ENCODE measurements at places on chromosomes 4 and X.

DNA sequence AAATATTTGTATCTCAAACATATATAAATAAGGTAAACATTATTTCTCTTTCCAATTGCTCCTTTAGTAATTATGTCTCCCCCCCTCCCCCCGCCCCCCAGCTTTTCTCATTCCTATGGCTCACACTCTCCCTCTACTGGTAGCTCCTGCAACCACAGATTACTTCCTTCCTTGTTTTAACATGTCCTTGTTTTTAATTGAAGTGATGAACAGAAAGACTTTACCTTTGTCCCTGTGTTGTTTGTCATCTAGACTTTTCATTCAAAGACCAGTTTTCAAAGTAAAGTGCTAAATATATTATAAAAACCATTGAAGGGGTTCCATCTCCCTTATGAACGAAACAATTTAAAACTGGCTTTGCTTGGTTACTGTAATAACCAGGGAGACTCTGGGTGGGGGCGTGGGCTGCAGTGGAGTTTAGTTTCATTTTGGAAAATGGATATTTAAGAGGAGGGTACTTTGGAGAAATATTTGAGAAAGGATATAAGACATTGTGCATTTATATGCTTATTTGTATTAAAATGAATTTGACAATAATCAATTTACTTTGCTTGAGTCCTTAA is 352.9 kb downstream of the RAPGEF2 start:
- no peak for DNase-seq

GRCh38 chr4:2787230-2788100 is 5.4 kb upstream of the SH3BP2 start:
- no peak for DNase-seq

GRCh38 chr4:183636923-183637322 is 22.1 kb downstream of the RWDD4 start:
- DNase-seq = no peak

DNA sequence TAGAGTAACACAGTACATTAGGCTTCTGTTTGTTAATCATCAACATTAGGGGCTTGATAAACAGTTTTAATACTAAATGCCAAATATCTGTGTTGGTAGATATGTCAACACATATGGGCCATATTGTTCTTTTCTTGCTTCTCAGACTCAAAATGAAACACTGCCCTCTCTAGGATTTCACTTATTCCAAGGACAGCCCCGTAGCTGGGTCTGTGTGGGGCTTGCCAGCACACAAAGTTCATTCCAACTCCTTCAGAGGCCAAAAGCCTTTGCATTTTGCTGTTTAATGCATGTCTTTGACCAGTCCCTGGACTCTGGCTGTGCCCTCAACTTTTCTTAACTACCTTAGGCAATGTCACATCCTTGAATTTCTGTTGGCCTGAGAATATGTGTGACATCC is 102.0 kb upstream of the ZNF827 start:
- DNase-seq = no peak

DNA sequence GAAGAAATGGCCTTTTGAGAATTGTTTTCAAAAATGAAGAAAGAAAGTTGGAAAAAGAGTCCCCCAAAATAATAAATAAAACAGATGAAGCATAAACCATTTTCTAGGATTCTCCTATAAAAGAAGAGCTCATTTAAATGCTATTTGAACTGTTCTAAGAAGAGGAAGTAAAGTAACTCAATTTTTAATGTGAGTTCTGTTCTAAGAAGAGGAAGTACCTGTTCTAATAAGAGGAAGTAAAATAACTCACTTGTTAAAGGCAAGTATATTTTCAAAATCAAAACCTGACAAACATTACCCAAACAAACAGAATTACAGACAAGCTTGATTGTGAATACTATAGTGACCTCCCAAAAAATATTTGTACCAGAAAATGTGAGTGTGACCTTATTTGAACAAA is 1326.3 kb downstream of the C4orf33 start:
- no peak for DNase-seq

- DNase-seq = no peak
Measured at GRCh38 chrX:70509078-70509477, 64.4 kb downstream of the DLG3 start.

- DNase-seq = no peak
Measured at GRCh38 chr4:74501579-74501978, 56.6 kb downstream of the AREG start.

DNA sequence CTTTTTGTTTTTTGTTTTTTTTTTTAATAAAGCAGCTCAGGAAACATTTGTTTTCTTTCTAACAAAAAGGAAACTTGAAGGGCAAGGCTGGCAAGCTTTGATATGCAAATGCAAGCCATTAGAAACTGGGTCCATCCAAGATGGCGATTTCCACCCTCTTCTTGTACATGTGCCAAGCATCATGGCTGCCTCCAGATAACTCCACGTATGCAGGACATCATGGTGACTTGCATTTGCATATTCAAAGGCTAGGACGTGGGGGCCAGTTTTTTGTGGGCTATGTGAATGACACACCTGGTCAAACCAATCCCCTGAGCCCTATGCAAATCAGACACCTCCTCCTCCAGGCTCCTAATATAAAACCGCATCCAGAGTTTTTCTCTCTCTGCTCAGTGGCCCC is 692.6 kb downstream of the FAM133A start:
- no peak for DNase-seq

DNA sequence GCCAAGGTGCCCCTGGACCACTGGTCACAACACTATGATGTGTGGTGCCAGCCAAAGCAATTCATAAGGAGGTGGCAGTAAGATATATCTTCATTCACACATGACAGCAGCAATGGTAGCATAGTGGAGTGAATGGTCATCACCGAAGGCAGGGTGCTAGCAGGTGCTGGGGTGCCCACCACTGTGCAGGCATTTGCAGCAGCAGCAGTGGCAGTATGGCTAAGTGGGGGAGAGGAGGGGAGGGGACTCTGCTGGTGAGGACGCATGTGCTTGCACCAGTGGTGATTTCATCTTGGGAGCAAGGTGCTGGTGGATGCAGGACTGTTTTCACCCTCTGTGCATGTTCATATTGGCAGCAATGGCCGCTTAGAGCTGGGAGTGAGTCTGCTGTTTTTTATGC is 419.1 kb upstream of the KLHL4 start:
- no peak for DNase-seq

- no peak for DNase-seq
Measured at GRCh38 chrX:51148848-51149247, 183.8 kb upstream of the NUDT10 start.

- no peak for DNase-seq
Measured at GRCh38 chrX:15441464-15441863, 51.7 kb downstream of the PIR start.

- no peak for DNase-seq
Measured at GRCh38 chrX:17414839-17415238, 39.8 kb downstream of the NHS start.

DNA sequence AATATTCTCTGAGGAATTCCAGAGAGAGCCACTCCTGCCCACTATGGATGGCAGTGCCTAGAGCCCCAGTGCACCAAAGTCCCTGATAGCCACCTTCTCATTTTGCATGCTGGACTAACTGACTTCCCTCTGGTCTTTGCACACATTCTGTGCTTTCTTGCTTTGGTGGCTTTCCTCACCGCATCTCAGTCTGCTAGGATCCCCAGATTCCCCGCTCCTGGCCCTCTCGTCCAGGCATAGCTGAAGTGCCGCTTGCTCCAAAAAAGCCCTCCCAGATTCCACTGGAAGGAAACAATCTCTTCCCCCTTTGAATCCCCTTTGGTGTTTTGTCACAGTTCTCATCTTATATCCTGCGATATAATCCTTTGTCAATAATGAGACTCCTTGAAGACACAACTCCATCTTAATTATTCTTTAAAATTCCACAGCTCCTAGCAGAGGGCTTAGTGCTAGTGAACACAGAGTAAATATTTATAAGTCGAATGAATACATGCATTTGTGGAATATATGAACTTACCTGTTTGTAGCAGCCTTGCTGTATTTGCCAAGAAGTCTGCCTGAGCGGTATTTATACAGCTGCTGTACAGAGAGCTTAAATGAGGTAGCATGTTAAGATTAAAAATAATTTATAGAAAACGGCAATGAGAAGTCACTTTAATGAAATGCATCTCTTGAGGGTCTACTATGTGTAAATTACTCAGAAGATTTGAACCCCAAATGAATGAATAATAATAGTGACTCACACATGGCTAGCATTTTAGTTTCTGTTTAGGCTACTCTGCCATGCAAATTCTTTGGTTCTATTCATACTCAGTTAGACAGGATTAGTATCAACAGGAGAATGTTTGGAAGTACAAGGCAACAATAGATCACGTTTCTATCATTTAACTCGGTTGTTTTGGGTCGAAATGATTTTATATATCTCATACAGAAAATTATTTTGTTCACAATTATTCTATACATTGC is 421.9 kb upstream of the TENM3 start:
- no peak for DNase-seq

DNA sequence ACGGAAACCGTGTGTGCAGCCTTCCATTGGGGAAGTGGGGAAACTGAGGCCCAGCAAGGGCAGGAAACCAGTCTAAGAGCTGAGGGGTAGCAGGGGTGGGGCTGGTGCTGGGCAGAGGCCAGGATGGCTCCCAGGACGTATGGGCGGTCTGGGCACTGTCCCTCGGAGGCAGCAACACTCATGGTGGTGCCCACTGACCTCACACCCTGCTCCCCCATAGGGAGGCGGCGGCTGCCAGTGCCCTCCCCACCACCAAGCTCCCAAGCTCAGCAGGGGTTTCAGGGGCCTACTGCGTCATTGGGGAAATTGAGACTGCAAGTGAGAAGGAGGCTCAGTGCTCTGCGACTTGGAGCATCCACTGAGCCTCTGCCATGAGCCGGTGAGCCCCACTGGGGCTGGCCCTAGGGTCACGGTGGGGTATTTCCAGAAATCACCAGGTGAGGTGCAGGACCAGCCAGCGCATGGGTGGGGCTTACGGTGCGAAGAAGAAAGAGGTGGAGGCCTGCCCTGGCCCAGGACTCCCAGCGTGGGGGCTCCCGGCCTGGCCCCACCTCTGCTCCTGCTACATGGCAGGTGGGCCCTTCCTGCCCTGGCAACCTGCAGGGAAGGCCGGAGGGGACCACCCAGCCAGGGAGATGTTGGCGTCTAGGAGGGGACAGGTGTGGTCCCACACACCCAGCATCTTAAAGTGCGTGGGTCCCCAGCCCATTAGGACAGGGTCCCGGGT is 915 bp downstream of the MSANTD1 start:
- no peak for DNase-seq

GRCh38 chr4:101993842-101994775 is 203.6 kb downstream of the BANK1 start:
- no peak for DNase-seq

DNA sequence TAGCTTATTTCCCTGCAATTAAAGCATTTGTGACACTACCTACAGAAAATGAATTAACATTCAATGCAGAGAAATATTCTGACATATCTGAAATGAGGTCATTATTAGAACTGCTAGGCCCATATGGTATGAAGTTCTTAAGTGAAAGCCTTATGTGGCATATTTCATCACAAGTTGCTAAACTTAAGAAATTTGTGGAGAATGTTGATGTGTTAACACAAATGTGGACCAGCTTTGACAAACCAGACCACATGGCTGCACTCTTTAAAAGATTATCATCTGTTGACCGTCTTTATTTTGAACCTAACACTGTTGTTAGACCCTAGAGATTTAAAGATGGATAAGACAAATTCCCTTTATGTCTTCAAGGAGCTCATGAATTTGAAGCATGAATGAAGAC is 1024.1 kb downstream of the RPA4 start:
- DNase-seq = no peak

GRCh38 chr4:657834-658667 is 16.0 kb downstream of the ATP5ME start:
- DNase-seq = no peak

GRCh38 chr4:10079912-10080588 is 36.5 kb downstream of the WDR1 start:
- DNase-seq = no peak

- no peak for DNase-seq
Measured at GRCh38 chr4:17709763-17710068, 71.7 kb downstream of the FAM184B start.

GRCh38 chrX:47059142-47059874 is 18.9 kb upstream of the RGN start:
- DNase-seq = no peak

DNA sequence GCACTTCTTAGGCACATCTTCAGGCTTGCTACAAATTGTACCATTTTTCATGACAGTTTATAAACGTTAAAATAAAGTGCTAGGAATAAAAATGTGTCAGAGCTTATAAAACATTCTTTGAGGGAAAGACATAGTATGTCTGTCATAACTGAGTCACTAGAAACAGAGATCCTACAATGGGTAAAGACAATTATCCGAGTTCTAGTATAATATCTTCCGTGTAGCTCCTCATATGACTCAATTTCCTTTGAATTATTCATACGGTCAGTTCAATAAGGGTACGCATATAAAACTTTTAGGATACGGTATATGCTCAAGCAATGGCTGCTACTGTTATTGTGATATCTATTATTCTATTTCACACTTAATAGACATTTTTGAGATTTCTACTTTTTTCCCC is 349.1 kb downstream of the PCDH10 start:
- DNase-seq = no peak

GRCh38 chr4:164512124-164512523 is 241.8 kb upstream of the SMIM31 start:
- DNase-seq = no peak

- DNase-seq = no peak
Measured at GRCh38 chr4:26619784-26620183, 35.9 kb downstream of the TBC1D19 start.

DNA sequence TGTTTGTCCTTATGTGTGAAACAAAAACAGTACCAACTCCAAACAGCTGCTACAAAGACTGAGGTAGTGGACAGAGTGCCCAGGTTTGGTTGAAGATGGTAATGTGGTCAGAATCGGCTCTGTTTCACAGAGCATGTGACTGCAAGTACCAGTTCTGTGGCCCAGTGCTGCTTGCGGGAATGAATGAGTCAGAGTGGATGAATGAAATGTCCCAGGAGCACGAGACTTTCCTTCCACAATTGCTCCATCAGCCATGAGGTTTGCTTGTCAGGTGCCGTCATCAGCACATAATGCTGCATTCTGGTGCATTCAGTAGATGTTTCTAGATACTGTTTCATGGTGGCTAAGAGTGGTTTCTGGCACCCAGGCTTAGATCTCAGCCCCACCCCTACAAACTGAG is 84.2 kb downstream of the GPR143 start:
- no peak for DNase-seq

DNA sequence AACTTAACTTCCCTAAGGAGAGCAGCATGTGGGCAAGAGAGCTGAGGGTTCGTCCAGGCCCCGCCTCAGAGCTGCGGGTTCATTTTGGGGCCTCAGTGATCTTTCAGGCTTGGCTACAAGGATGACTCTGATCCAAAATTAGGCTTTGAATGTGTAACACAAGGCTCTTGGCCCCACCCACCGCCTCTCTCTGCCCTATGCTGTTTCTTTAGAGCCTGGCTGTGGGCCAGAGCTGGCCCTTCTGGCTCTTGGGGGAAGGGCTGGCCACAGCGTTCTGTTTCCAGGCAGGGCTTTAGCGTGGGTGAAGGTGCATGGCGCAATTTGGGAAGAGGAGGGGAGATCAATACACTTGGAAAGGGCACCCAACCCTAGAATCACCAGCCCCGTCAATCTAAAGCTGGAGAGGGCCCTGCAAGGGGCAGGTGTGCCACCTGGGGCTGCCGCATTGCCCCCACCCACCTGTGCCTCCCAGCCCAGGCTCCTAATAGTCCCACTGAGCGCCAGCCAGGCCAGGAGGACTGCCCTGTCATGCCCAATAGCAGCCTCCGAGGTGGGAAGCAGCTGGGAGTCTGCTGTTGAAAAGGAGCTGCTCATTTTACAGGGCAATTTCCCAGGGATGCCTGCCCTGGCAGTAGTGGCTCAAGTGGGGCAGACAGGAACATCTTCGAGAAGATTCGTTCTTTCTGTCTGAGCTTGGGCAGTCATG is 84.5 kb upstream of the MAML3 start:
- DNase-seq = peak; percentile 63

GRCh38 chrX:31921236-31921635 is 849.4 kb upstream of the FTHL17 start:
- no peak for DNase-seq

Measured in cerebellar nuclear complex (tissue), 1 donor.